ENCODE measurements at places on chromosomes 7 and 10.

GRCh38 chr7:4882169-4883032 lies 1.1 kb downstream of the RADIL start:
- DNase-seq, result no peak

- DNase-seq, result no peak
These were observed 758.6 kb upstream of the IGFBP3 start for GRCh38 chr7:46679671-46680070.

DNA sequence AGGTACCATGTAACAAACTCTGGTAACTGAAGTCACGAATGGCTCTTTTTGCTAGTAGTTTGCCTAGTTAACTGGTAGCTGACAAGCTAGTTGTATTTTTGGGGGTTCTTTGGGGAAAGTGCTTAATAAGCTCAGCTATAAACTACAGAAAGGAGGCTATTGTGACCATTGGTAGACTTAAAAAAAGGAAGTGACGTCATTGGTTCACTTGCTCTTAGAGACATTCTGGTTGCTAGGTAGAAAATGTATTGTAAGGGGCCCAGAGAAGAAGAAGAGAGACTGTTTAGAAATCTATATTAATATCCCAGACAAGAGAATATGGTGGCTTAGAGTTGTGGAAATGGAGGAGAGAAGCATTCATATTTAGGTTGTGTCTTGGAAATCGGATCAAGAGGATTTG lies 103.0 kb downstream of the NXPH1 start:
- DNase-seq, result no peak

GRCh38 chr10:113493195-113493594 lies 59.7 kb upstream of the HABP2 start:
- no peak for DNase-seq

DNA sequence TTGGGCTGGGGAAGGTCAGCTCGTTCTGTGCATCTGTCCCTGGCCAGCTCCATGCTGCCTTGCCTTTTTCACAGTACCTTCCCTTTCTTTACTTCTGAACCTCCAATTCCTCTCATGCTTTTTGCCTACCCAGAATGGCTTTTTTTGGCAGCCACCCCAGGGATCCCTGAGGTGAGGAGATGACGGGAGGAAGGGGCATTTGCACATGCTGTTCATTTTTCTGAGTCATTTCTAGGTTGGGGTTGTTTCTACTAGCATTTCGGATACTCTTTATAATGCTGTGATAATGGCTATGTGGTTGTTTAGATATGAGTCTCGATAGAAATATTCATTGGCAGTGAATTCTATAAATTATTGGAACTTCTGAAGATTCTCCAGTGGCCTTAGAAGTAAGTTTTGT lies 415.1 kb upstream of the FZD8 start:
- no peak for DNase-seq

DNA sequence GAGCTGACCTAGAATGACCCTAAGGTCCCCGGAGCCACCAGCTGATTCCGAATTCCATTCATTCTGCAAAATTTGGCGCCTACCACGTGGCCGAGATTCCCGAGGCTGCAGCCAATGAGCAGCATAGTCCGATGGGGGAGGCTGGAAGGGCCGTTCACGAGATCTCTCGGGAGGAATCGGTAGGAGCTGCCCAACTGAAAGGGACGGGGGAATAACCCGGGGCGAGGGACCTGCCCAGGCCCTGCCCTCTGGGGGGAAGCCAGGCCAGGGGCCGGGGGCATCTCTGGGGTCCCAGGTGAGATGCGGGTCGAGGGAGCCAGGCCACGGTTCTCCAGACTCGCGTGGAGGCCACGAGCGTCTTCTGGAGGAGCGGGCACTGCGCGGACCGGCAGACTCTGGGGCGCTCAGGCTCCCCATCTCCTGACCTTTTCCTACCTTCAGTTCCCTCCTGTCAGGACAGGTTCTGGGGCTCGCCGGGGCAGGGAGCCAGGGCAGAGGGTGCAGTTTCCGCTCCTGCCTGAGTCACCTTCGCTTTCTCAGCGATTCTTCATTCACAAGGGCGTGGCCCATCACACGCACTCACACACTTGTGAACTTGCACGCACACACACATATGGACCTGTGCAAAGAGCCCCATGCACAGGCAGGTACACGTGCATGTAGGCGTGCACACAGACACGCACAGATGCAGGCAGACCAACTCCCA lies 173.4 kb downstream of the RNF216 start:
- no peak for DNase-seq

- no peak for DNase-seq
These were observed 1.4 kb downstream of the KIN start for GRCh38 chr10:7786430-7786829.

DNA sequence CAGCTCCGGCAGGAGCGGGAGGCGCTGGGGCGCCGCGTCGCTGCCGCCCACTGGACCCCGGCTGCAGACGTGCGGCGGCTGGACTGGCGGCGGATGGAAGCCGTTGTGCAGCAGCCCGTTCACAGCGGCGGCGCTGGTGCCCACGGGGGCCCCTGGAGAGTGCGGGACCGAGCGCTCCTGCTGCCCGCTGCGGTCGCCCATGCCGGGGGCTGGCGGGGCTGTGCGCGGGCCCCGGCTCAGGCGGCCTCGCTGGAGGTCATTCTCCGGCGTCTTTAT lies 413 bp downstream of the PANK1 start:
- DNase-seq, result peak; percentile 45

DNA sequence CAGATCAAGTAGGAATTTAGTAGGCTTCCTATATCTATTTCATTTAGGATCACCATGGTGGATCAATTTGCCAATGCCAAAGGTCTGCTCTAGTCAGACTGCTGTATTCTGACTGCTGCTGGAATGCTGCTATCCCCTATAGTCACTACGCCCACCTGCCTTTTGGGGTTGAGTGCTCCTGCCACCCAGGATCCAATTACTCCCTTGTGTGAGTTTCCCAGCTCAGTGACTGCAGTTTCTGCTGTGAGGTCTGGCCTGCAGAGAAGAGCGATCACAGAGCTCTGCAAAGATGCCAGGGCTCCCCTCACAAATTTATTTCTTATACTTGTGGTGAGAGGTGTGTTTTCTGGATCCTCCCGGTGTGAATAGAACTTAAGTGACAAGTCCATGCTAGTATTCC lies 88.1 kb upstream of the FOXI2 start:
- DNase-seq, result no peak

- no peak for DNase-seq
These were observed 20.8 kb upstream of the CCAR1 start for GRCh38 chr10:68700197-68700596.

GRCh38 chr7:157932498-157933218 lies 595.9 kb downstream of the DNAJB6 start:
- DNase-seq, result no peak

DNA sequence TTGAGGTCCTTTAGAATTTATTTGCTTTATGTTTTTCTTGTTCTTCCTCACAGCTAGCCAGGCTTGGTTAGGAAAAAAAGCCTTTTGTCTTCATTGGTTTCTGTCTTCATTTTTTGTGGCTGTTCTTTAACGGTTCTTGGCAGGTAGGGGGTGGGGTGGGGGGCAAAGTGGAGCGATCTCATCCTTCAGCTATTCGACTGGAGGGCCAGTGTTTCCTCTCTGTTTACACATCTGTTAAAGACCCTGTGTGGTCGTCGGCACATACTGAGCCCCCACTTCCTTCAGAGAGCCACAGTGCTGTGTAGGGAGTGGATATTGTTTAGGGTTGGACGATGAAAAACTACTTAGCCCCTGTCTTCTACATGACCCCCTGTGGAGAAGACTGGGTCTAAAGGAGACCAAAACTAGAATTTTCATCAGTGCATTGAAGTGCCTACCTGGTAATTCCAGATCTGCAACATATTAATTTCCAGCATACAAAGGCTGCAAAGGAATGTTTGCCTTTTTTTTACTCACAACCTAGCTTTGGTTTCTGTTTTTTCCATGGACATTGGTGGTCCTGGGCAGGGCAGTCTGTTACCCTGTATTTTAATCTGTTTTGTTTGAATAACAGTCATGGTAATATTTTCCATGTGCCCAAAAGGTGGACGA lies 29.0 kb downstream of the PRPF18 start:
- DNase-seq, result no peak

GRCh38 chr10:93542358-93542791 lies 24.1 kb upstream of the FFAR4 start:
- no peak for DNase-seq

GRCh38 chr7:147852833-147853232 lies 737.7 kb upstream of the C7orf33 start:
- DNase-seq, result no peak

- DNase-seq, result no peak
These were observed 55.0 kb downstream of the TRIM24 start for GRCh38 chr7:138515001-138515528.

DNA sequence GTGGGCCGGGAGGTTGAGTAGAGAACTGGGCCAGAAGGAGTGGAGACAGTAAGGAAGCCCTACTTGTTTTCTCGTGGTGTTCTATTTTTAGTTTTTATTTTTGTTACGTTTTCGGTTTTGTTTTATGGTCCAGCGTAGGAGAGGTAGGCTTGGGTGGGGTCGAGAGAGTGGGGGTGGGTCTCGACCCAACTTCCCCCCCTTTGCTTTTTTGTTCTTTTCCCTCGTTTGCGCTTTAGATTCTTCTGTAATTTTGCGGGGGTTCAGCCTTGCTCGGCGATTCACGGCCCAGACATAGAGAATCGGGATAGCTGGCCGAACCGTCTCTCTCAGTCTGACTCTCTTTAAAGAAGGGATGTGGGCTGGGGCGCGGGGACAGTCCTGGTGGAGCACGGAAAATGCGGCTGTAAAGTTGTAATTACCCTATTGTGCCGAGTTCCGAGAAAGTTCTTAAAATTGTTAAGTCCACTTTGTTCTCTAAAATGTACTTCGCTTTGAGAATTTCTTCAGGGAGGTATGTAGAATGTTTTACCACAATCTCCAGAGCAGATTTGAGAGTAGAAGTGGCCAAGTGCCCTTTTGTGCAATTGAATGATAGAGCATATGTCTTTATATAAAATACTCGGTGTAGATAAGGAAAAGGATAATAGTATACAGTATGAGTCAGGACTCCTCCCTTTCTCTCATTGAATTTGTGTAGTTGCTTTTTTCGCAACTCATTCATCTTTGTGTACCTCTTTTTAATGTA lies 816 bp downstream of the DMTF1 start:
- DNase-seq, result no peak

DNA sequence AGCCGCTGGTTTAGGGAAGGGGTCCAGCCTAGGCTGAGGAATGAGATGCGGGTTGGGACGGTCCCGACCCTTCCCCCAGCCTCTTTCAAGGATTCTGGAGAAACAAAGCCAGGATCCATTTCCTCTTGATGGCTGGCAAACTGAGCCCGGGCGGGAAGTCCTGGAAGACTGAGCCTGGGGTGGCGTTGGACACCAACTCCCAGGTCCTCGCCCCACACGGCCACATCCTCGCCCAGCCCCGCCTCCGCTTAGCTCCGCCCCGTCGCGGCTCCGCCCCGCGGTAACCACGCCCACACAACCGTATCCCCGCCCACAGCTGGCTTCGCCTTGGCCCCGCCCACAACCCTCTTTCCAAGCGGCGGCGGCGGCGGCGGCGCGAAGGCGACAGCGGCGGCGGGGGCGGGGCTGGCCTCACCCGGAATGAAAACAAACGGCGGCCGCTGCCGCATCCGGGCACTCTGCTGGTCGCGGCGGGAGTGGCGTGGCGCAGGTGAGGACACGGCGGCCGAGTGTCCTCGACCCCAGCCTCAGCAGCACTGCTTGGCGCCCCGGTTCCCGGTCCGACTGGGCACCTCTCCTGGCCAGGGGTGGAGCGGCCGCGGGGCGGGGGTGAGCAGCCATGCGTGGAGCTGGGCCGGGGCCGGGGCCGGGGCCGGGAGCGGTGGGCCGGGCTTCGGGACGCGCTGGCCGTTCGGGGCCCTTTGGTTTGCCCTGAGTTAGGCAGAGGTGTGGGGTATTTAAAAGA lies at the start of gene NUB1:
Gene NUB1, plus strand, starts transcription at position 456 of the 745 bp plus-strand sequence. CDS start 3,538 bp downstream, outside the sequence.
- peak; percentile 86 for DNase-seq

DNA sequence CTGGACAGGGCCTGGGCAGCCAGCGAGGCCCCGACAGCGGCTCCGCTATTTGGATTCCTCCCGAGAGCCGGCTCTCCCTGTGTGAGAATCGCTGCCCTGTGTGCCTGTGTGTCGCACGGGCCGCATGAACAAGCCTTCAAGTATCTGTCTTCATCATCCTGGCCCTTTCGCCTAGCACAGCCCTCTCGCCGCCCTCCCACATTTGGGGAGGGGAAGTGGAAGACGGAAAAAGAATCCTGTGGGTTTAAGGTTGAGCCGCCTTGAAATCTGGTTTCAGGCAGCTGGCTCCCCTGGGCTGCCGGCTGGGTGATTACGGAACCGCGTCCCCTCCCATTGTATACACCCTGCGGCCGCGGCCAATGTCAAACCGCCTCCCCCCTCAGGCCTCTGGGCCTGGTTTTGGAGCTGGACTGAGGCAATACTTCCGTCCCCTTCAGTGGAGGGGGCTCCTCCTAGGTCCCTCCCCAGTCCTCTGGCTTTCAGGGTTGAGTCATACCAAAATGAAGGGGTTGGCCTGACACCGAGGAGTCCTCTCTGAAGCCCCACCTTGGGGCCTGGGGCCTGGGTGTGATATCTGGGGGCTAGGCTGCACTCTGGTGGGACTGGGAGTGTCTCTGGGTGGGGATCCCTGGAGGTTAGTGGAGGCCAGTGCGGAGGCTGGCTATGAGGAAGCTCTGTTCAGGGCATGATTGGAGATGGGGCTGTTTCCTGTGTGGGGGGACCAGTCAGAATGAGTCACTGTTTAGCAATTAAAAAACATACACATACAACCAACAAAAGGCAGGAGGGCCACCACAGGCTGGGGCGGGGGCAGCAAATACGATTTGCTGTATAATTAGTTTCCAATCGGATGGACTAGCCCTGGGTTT lies 1.7 kb downstream of the TRIM8 start:
- DNase-seq, result peak; percentile 40
